ENCODE measurements at places on chromosomes 5 and 9. TPM values are rescaled to one million over a fixed set of nuclear protein-coding genes. Genes with fewer than 3 reads are reported as not detected.

Gene GPR151
- total RNA-seq: not detected

Gene FBP1
- total RNA-seq: 4.7 TPM

Gene CARTPT
- total RNA-seq: not detected

Gene ELOVL7
- 5.4 TPM for total RNA-seq

Gene PCDHA9
- 0.13 TPM for total RNA-seq

Gene PCDHA3
- 0.36 TPM for total RNA-seq

Gene KIF12
- total RNA-seq: not detected

Gene LCN9
- total RNA-seq: not detected

Gene DNM1
- 9.3 TPM for total RNA-seq

Gene RETREG1
- total RNA-seq: 6.5 TPM

DNA sequence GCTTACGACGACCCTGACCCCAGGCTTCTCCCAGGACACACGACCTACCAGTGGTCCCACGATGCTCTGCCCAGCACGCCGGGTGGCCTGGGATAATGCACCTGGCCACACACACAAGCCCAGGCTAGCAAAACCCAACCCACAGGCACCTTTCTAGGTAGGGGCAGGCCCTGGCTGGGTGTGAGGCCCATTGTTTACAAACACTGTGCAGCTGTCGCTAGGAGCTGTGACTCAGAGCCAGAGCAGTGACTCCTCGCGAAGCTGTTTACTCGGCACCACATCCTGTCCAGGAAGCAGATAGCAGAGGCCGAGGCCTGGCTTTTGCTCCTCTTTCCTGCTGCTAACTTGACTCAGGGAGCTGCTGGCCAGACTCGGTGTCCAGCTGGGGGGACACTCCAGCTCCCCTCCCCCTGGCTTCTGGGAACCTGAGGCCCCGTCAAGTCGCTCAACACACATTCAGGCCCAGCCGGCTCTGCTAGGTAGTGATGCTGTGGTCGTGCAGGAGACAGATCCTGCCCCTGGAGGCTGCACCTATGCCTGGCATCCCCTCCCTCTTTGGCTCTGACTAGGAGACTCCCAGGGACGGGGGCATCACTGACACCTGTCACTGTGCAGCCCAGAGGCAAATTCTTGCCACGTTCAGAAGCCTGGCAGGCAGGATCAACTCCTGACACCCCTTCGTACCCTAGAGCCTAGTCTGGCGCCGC lies 12.8 kb upstream of the RALGDS start:
- peak; percentile 94 for DNase-seq

DNA sequence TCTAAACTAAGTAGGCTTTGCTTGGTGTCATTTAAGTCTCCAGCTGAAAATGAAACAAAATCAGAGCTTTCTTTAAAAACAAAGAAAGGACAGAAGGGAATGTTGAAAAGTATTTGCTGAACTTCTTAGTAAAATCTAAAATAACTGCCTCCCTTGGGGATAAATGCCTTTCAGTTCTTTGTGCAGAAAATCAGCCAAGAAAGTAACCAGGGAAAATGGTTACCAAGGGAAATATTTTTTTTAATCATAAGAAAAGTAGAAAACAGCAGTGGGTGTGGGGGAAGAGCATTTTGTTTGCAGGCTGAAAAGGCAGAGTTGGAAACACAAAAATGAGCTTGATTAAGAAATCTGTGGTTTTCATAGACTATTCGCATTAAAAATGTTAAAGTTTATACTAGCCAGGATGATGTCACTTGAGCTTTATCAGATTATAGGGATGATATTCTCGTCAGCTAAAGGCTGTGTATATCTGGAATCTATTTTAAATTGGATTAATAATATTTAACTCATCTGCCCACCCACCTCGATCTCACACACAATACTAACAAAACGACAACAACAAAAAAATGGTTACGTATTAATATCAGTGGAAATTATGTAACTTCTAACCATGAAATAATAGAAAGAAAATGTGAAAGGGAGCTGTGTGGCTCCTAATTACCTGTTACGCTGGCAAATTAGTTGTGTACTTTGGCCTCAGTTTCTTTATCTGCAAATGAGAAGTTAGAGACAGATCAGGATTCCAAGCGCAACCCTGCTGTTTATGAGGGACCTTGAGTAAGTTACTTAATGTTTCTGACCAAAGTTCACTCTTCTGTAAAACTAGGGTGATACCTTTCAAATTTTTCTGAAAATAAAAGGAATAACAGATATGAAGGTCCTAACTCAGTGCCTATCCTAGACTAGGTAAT lies at the start of gene ECM2:
TSS of gene ECM2 (minus strand) at position 51 of the 911 bp plus-strand sequence. CDS start 13,124 bp downstream, outside the sequence.
- DNase-seq: no peak

- DNase-seq: peak; percentile 75
Observed at GRCh38 chr9:33676746-33677505, 118.4 kb upstream of the PRSS3 start.

- no peak for DNase-seq
Observed at GRCh38 chr5:16064135-16064893, 115.3 kb downstream of the MARCHF11 start.

GRCh38 chr5:12794476-12795332 lies 890.5 kb upstream of the CTNND2 start:
- DNase-seq: peak; percentile 73

- DNase-seq: no peak
Observed at GRCh38 chr5:54822324-54822687, 163.1 kb downstream of the ESM1 start.

DNA sequence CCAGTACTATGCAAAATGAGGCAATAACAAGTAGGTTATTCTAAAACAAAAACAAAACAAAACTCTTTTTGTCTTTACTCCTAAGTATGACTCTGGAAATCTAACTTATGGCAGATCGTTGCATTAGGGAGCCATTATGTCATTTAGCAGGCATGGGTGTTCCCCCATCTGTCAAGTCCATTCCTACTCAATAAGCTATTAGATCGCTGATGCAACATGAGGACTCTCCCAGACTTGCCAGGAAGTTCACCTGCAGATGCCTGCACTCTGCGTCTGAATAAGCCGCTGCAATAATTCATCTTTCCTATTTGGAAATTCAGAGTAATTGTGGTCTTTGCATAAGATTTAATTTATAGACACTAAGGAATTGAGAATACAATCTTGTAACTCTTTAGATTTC lies 585.0 kb downstream of the KIF4B start:
- no peak for DNase-seq

DNA sequence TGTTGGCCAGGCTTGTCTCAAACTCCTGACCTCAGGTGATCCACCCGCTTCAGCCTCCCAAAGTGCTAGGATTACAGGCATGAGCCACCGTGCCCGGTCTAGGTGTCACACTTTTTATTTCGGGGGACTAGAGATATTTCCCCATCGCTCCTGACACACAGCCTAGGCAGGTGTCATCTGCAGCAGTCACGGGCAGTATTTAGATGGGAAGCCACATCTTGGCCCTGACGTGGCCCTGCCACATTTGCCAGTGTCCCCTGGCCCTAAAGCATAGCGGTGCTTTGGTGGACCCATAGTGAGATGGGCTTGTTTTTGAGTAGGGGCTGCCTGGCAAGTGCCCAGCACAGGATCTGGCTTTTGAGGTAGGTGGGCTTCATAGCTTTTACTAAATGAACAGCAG lies 45.0 kb upstream of the LRRTM2 start:
- no peak for DNase-seq

GRCh38 chr5:142853682-142854081 lies 83.5 kb downstream of the ARHGAP26 start:
- DNase-seq: no peak

GRCh38 chr5:135426102-135427082 lies 20.8 kb downstream of the DCANP1 start:
- no peak for DNase-seq

DNA sequence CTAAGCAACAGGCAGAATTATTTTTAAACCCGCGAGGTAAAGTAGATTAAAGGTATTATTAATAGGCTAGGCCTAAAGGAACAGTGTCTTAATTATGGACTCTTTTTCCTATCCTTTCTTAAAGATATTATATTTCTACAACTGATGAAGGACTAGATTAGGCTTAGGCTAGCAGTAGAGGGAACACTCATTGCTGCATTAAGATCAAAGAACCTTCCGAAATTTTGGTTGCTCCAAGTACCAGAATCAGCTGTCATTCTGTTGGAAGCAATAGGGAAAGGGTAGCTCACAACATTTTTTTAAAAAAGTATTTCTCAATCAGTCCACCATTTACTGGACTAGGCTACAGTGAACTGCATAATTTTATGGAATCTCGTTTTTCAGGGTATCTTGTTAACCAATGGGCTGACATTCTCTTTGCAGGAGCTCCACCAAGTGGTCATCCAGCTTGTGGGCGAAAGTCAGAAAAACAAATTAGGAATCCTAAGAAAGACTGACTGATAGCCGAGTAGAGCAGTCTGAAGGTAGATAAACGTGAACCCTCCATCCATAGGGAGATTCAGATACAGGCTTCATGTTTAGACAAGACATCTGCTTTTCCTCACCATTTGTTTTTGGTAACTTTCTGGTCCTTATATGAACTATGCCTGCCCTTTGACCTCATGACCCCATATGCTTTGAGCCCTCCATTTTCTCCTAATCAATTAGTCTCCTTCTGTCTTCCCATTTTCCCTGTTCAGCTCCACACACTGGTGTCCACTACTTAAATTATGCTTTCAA lies 103.6 kb upstream of the CHD1 start:
- DNase-seq: peak; percentile 55

GRCh38 chr5:139692679-139693308 lies 44.6 kb downstream of the CXXC5 start:
- DNase-seq: no peak

GRCh38 chr5:885529-885928 lies 7.1 kb downstream of the BRD9 start:
- no peak for DNase-seq

DNA sequence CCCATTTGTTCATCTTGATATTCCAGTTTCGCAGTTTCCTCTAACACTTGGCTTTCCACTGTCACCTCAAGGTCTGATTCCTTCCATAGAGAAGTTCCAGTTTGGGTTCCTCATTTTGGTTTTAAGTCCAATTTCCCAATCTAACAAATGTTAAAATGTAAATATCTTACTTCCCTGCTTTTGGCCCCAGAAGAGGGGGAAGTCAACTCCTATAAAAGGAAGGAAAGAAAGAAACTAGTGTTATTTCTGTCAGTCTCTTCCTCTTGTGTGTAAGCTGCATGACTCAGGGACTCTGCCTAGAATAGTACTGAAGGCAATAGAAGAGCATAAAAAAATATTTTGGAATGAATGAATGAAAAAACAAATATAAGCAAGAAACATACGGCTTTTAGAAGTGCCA lies 127.5 kb upstream of the CCNG1 start:
- DNase-seq: no peak

- DNase-seq: no peak
Observed at GRCh38 chr5:124302533-124302932, 443.9 kb downstream of the ZNF608 start.

GRCh38 chr5:142303565-142303964 lies 21.3 kb downstream of the SPRY4 start:
- no peak for DNase-seq

GRCh38 chr9:122364783-122365150 lies 6.1 kb upstream of the PTGS1 start:
- DNase-seq: no peak

DNA sequence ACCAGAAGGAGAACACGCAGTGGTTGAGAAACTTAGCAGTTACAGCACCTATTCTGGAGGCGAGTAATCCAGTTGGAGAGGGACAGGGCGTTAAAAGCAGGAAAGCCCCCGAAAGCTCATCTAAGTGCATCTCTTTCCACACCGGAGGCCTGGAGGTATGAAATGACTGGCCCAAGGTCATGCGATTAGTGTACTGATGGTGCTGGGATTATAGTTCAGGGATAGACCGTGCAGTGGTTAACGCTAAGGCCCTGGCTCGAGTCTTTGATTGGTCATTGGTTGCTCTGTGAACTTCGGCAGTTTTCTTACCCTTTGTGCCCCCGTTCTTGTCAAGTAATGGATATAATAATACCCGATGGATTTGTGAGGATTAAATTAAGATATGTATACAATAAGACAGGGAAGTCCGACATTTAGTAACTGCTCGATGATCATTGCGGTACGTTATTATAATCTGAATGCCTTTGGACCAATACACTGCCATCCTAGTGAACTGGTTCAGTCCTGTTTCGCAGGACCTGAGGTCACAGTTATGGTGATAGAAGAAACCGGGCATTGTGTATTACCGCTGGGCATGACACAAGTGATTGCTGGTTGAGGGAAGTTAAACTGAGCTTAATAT lies 960 bp downstream of the CANX start:
- DNase-seq: peak; percentile 37

GRCh38 chr9:119884438-119884837 lies 515.2 kb upstream of the BRINP1 start:
- DNase-seq: no peak

GRCh38 chr5:72559866-72560766 lies 52.9 kb upstream of the ZNF366 start:
- no peak for DNase-seq

DNA sequence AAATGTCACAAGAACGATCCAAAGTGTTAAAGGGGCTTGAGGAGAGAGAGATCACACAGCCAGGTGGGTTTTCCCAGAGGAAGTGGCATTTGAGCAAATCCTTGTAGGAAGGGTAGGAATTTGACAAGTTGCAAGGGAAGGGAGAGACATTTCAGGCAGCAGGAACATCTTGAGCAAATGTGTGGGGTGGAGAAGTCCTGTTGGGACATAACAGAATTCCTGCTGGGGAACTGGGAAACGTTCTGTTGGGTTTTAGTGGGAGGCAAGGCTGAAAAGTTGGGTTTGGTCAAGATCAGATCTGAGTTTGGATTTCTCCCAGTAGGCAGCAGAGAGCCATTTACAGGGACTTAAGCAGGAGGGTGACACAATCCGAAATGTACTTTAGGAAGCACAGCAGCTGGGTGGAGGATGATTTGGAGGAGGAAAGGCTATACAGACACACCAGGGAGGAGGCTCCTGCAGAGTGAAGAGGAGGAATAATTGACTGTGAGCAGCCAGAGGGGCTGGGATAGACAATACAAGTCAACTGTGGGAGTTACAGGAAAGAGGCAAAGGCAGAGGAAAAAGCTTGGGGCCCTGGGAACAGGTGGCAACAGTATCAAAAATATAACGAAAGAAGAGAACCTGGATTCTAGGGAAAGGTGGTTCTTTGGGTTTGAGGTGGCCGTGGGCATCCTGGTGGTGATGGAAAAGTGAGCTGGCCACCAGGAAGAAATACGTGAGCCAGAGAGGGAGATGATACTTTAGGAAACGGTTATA lies 3.1 kb upstream of the ZSWIM6 start:
- no peak for DNase-seq

DNA sequence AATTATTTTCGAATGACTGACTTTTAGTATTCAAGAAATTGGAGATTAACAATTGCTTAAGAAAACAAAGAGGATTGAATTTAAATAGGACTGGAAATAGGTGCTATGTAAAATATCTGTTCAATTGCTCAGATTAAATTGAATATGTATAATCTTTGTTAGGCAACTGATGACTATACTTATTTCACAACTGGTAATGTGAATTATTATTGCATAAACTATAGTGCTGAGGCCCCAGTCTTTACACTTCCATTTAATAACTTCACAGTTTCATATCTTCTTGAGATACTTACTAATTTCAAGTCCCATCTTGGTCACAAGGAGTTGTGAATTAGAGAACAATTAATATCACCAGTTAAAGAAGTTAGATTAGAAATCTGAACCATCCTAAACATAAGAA lies 16.7 kb downstream of the CEP78 start:
- no peak for DNase-seq

- DNase-seq: no peak
Observed at GRCh38 chr5:143558048-143558447, 154.6 kb upstream of the NR3C1 start.
